ENCODE measurements at places on chromosomes 5 and 9. TPM values are rescaled to one million over a fixed set of nuclear protein-coding genes. Genes with fewer than 3 reads are reported as not detected.

GRCh38 chr5:103774721-103775120 is 212.1 kb upstream of the NUDT12 start:
- no peak overlapping the region for H3K4me3 ChIP-seq
- H3K27me3 ChIP-seq, result no peaks in the 10 kb centered on the region
- peak overlapping the region; percentile 58 for H3K27ac ChIP-seq
- DNase-seq, result no peak
- H3K4me1 ChIP-seq, result peaks cover 19% of the 10 kb centered on the region

DNA sequence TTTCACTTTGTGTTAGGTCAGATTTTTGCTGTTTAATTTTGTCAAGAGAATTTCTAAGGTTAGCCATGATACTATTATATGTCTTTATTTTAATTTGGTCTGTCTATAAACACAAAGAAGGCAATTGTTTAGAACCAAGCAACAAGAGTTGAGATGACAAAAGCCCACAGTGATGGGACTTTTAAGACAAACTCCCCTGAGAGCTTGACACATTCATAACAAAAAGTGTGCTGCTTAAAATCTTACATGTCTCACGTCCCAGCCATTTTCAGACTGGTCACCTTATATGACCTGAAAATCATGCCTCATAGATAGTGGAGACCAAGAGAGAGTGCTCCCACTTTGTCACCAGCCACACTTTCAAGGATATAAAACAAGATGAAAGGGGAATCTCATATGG is 21.6 kb upstream of the NNT start:
- DNase-seq, result no peak
- peaks cover 24% of the 10 kb centered on the region for H3K36me3 ChIP-seq
- H3K27ac ChIP-seq, result no peak overlapping the region
- no peaks in the 10 kb centered on the region for H3K27me3 ChIP-seq
- peaks cover 2% of the 10 kb centered on the region for H3K4me1 ChIP-seq
- no peak overlapping the region for H3K4me3 ChIP-seq

DNA sequence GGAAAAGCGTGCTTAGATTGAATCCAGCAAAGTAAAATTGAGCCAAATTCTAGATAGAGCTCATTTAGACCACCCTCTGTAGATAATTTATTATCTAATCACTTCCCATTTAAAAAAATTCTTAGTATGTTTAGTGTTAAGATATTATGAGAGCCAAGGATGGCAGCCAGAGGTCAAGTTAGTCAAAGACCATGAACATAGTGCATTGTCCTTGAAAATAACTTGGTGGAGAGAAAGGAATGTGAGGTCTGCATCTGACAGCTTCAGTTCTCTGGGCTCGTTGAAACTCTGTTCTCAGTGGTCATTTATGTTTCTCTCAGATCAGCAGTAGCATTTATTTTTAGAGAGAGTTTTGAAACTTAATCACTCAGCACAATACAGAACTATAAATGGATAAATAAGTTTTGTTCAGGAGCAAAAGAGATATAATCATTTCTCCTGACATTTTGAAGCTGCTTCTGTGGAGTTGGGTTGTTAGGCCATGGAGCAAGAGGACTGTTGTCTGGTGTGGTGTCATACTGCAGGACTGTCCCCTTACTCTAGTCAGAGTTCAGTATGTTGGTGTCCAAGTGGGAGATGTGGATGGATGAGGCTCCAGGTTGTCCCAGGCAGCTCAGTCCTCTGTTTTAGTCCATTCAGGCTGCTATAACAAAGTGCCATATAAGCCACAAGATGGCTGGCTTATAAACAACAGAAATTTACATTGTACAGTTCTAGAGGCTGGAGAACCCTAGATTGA is 337.7 kb downstream of the FBXL7 start:
- peaks cover 19% of the 10 kb centered on the region for H3K36me3 ChIP-seq
- H3K4me1 ChIP-seq, result peaks cover 20% of the 10 kb centered on the region
- H3K4me3 ChIP-seq, result no peak overlapping the region
- DNase-seq, result no peak

Gene SPATA31A3
- total RNA-seq, result not detected

GRCh38 chr5:101505891-101506570 is 602.9 kb upstream of the ST8SIA4 start:
- H3K27ac ChIP-seq, result no peak overlapping the region
- H3K27me3 ChIP-seq, result no peaks in the 10 kb centered on the region
- no peaks in the 10 kb centered on the region for H3K36me3 ChIP-seq

Gene TPPP
- total RNA-seq, result 0.24 TPM

GRCh38 chr5:174827558-174827957 is 103.2 kb downstream of the MSX2 start:
- H3K4me1 ChIP-seq, result peaks cover 9% of the 10 kb centered on the region
- DNase-seq, result no peak
- H3K27me3 ChIP-seq, result peaks cover 2% of the 10 kb centered on the region

- peaks cover 30% of the 10 kb centered on the region for H3K4me1 ChIP-seq
- no peaks in the 10 kb centered on the region for H3K36me3 ChIP-seq
- no peak overlapping the region for H3K27ac ChIP-seq
- no peak overlapping the region for H3K4me3 ChIP-seq
- DNase-seq, result no peak
Observed at GRCh38 chr9:108049026-108049607, 559.5 kb upstream of the KLF4 start.

- peaks cover 40% of the 10 kb centered on the region for H3K4me1 ChIP-seq
- DNase-seq, result no peak
- H3K27me3 ChIP-seq, result no peaks in the 10 kb centered on the region
- H3K4me3 ChIP-seq, result no peak overlapping the region
Observed at GRCh38 chr5:147168578-147169327, 66.1 kb upstream of the STK32A start.

Gene KCNIP1
- total RNA-seq, result 2.3 TPM

DNA sequence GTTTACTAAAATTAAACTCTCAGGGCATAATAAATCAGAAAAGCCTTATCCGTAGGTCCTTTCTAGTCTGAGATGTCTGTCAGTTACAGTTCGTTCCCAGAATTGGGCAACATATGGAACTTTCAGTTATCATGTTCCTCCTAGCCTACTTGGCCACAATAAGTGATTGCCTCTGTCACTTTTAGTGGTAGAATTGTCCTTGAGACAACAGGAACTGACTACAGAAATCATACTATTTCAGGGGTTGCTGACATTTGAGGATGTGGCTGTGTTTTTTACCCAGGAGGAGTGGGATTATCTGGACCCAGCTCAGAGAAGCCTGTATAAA is 956 bp downstream of the ZNF189 start:
- no peaks in the 10 kb centered on the region for H3K27me3 ChIP-seq
- H3K4me1 ChIP-seq, result peaks cover 33% of the 10 kb centered on the region
- peak overlapping the region; percentile 99 for H3K27ac ChIP-seq
- DNase-seq, result no peak

DNA sequence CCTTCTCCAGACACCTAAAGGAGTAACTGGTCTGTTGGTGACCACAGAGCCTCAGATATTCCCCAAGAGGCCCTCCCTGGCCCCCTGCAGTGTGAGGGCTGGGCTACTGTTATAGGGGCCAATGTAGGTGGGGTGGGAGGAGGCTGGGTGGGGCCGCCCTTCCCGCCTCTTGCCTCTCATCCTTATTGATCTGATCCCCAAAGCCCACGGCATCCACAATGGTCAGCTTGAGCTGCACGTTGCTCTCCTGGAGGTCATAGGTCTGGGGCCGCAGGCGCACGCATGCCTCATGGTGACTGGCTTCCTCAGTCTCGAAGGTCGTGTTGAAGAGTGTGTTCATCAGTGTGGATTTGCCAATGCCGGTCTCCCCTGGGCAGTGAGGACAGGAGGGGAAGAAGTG is 13.0 kb downstream of the SEPTIN8 start:
- H3K27me3 ChIP-seq, result no peaks in the 10 kb centered on the region
- H3K4me3 ChIP-seq, result no peak overlapping the region
- DNase-seq, result no peak
- peaks cover 2% of the 10 kb centered on the region for H3K4me1 ChIP-seq

GRCh38 chr9:77472646-77473045 is 175.5 kb downstream of the GNA14 start:
- no peak overlapping the region for H3K4me3 ChIP-seq
- DNase-seq, result no peak
- no peaks in the 10 kb centered on the region for H3K27me3 ChIP-seq
- H3K4me1 ChIP-seq, result peaks cover 7% of the 10 kb centered on the region
- no peaks in the 10 kb centered on the region for H3K36me3 ChIP-seq

- H3K36me3 ChIP-seq, result no peaks in the 10 kb centered on the region
- H3K4me3 ChIP-seq, result no peak overlapping the region
- DNase-seq, result no peak
- H3K4me1 ChIP-seq, result peaks cover under 1% of the 10 kb centered on the region
Observed at GRCh38 chr5:64207978-64208377, 42.3 kb downstream of the RNF180 start.

GRCh38 chr9:2216591-2216990 is 201.4 kb downstream of the SMARCA2 start:
- H3K4me1 ChIP-seq, result peaks cover 6% of the 10 kb centered on the region
- DNase-seq, result no peak
- no peak overlapping the region for H3K4me3 ChIP-seq
- no peak overlapping the region for H3K27ac ChIP-seq

Gene SLC6A19
- not detected for total RNA-seq

Gene TRIM14
- total RNA-seq, result 11.5 TPM

GRCh38 chr9:134553996-134554372 is 87.6 kb upstream of the COL5A1 start:
- H3K27me3 ChIP-seq, result no peaks in the 10 kb centered on the region
- no peak overlapping the region for H3K4me3 ChIP-seq
- peaks cover 44% of the 10 kb centered on the region for H3K4me1 ChIP-seq
- no peak for DNase-seq
- no peaks in the 10 kb centered on the region for H3K36me3 ChIP-seq
- H3K27ac ChIP-seq, result no peak overlapping the region

DNA sequence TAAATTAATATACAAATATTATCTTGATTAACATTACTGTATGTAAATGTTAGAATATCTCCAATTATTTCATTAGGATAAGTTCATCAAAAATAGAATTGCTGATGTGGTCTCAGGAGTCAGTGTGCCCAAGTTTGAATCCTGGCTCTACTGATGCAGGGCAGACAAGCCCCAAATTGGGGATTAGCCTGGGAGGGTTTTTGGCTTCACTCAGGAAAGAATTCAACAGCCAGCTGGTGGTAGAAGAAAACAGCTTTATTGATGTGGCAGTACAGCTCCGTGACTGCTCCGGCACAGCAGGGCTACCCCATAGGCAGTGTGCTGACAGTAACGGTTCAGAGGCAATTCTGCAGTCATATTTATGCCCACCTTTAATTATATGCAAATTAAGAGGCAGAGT is 32.5 kb downstream of the COL27A1 start:
- no peaks in the 10 kb centered on the region for H3K27me3 ChIP-seq
- H3K4me1 ChIP-seq, result peaks cover 7% of the 10 kb centered on the region
- peaks cover 49% of the 10 kb centered on the region for H3K36me3 ChIP-seq
- no peak for DNase-seq
- H3K27ac ChIP-seq, result no peak overlapping the region

GRCh38 chr5:128408622-128409021 is 129.4 kb downstream of the FBN2 start:
- peaks cover 24% of the 10 kb centered on the region for H3K36me3 ChIP-seq
- no peak overlapping the region for H3K27ac ChIP-seq
- H3K4me3 ChIP-seq, result no peak overlapping the region
- no peaks in the 10 kb centered on the region for H3K27me3 ChIP-seq
- DNase-seq, result no peak

DNA sequence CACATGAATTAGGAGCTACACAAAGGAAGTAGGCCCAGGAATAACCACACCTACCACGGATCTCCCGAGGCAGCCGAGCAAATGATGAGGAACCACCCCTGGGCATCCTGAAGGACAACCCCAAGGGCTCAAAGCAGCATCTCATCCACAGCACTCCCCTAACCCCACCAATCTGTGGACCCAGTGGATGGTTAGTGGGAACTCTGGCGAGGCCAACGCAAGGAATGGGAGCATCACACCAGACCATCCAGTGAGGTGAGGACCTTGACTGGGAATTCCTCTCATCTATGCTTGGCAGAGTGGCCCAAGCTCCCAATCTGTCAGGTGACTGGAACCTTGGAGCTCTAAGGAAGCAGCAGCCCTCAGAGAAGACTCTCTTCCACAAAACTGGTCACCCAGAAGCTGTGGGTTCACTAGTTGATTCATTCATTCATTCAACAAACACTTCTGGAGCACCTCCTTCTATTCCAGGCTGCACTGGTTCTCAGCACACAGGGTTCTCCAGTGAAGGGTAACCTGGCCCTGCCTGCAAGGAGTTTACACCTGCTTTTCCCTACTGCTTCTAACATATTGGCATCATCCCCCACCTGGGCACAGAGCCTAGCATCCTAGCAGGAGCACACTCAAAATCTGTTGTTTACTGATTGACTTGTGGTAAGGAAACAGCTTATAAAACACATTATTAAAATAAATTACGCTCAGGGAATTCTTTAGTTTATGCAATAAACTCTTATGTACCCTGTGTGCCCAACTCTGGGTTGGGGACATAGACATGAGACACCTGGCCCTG is 4.9 kb downstream of the ACSL6 start:
- H3K4me3 ChIP-seq, result no peak overlapping the region
- H3K4me1 ChIP-seq, result no peaks in the 10 kb centered on the region
- H3K27me3 ChIP-seq, result peaks cover 55% of the 10 kb centered on the region

DNA sequence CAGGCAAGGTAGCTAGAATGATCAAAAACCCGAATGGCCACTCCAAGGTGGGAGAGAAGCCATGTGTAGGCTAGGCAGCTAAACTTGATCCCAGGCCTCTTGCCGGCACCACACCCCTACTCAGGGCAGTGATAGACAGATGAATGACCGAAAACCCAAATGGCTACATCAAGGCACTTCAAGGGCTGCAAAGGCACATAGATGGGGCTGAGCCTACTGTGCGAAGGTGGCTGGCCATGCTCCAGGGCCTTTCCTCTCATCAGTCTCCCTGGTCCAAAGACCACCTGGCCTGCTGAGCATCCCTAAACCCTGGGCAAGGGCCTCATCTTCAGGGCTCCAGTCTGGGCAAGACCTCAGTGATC is 3.7 kb upstream of the TIFAB start:
- no peak overlapping the region for H3K4me3 ChIP-seq
- H3K36me3 ChIP-seq, result no peaks in the 10 kb centered on the region
- H3K27ac ChIP-seq, result no peak overlapping the region
- peaks cover 39% of the 10 kb centered on the region for H3K27me3 ChIP-seq

DNA sequence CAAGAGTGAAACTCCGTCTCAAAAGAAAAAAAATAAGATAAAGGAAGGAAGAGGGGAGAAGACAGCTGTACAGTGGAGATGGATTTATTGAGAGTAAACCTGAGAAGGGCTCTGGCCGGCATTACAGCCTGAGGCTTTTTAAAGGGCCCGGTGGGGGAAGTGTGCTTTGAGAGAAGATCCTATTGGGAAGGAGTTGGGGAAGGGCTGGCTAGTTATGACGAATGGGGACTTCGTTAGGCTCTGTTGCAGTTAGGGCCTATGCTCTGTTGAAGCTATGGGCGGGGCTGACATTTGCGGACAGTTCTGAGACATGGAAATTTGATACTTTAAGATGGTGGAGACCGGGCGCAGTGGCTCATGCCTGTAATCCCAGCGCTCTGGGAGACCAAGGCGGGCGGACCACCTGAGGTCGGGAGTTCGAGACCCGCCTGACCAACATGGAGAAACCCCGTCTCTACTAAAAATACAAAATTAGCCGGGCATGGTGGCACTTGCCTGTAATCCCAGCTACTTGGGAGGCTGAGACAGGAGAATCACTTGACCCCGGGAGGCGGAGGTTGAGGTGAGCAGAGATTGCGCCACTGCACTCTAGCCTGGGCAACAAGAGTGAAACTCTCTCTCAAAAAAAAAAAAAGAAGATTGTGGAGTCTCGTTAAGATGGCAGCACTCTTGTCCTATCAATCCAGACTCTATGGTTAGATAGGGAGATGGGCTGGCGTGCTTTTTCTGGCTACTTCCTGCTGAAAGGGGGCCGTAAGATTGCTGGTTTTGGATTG is 33.2 kb downstream of the C9orf50 start:
- H3K4me3 ChIP-seq, result no peak overlapping the region
- peaks cover 49% of the 10 kb centered on the region for H3K4me1 ChIP-seq
- H3K27ac ChIP-seq, result peak overlapping the region; percentile 93

Gene HAND1
- total RNA-seq, result 16.9 TPM
